ENCODE measurements at places on chromosomes 6 and 20. TPM values are rescaled to one million over a fixed set of nuclear protein-coding genes. Genes with fewer than 3 reads are reported as not detected.
A peak's percentile ranks its signal among the peaks of the same experiment; 100 is the strongest.

DNA sequence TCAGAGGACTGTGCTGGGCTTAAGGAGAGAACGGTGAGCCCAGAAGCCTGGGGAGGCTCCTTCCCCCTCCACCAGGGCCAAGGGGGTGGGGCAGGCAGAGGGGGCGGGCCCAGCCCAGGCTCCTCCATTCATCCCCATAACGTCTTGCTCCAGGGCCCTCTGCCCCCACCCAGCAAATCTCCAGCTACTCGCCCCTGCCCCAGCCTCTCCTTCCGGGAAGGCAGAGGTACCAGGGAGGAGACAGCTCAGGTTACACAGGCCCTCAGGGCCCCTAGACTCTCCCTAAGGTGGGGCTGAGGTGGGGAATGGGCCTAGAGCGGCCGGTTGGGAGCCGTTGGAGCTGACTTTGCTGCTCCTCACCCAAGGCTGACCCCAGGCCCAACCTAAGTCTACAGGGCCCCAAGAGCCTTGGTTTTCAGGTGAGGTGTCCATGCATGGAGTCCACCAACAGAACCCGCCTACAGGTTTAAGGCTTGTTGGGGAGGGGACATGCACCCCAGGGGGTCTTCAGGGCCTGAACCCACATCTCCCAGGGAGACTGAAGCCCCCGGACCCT, 1.2 kb downstream of the LAMA5 start:
- peak; percentile 72 for DNase-seq

Gene PKHD1
- not detected for polyA plus RNA-seq

DNA sequence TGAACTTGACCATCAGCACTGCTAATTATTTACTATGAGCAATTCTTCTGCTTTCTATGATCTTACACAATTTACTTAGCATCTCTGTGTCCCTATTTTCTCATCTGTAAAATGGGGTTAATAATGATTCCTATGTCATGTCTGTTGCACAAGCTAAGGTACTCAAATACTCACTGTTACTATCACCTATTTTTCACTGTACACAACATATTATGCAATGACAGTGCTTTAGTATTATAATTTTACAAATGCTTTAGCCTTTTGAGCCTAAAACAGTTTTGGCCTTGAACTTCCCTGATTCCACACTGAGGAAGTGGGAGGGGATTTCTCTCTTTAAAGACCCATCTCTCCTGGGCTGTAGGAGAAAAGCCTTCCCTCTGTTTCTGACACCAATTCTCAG, 36.9 kb upstream of the THEMIS start:
- no peak for DNase-seq

DNA sequence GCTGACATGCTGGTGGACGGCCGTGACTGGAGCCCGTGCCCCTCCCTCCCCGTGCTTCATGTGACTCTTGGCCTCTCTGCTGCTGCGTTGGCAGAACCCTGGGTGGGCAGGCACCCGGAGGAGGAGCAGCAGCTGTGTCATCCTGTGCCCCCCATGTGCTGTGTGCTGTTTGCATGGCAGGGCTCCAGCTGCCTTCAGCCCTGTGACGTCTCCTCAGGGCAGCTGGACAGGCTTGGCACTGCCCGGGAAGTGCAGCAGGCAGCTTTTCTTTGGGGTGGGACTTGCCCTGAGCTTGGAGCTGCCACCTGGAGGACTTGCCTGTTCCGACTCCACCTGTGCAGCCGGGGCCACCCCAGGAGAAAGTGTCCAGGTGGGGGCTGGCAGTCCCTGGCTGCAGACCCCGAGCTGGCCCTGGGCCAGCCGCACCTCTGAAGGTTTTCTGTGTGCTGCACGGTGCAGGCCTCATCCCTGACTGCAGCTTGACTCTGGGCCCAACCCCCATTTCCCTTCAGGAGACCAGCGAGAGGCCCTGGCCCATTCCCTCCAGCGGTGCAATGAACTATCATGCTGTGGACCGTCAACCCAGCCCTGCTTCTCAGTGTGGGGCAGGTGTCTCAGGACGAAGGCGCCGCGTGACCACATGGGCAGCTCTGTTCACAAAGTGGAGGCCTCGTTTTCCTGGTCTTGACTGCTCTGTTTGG, 8.1 kb downstream of the NPBWR2 start:
- DNase-seq, result no peak

GRCh38 chr6:144320741-144321140, 35.6 kb downstream of the UTRN start:
- no peak for DNase-seq

GRCh38 chr6:107506145-107506544, 16.2 kb downstream of the SOBP start:
- no peak for DNase-seq

DNA sequence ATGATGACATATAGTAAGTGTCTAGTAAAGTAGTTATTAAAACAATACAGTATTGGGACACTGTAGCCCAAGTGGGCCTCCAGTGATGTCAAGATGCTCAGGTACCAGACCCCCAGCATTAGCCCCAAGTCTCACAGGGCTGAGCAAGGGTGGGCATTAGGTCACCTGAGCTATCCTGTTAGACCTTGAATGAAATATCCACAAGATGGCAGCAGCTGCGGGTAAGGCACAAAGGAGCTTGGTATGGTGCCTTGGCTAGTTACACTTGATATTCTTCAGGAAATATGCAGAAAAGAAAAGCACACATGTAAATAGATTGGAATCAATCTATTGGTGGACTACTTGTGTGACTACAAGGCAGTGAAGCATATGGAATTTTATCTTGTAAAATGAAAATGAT, 701.8 kb upstream of the ADGRB3 start:
- no peak for DNase-seq

DNA sequence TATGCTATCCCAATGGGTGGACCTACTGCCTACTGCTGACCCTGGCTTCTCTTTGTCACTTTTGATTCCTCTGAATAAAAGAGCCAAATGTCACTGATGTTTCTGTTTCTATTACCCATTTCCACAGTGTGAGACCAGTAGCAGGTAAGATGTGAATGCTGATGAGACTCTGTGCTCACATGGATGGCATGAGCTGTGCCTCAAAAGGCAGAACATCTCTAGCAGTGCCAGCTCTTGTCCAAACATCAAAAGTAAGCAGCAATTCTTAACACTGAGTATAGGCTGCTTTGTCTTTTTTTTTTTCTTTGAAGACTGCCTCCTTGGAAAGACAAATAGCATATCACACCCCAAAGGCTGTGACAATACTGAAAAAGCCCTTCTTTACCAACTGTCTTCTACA, 459.2 kb upstream of the RUNX2 start:
- DNase-seq, result no peak

DNA sequence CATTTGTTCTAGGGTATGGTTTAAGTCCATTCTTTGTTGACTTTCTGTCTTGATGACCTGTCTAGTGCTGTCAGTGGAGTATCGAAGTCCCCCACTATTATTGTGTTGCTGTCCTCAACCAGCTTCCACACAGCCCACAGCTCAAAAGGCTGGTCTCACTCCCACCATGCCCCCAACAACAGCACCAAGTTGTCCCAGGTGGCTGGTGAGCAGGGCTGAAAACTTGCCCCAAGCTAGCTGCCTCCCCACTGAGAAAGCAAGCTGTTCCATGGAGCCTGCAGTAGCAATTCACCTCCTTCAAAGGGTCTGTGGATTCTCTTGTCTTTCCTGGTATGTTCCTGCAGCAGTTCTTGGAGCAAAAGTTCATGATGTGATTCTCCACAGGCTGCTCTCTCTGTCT, 221.0 kb downstream of the SYNDIG1 start:
- no peak for DNase-seq

DNA sequence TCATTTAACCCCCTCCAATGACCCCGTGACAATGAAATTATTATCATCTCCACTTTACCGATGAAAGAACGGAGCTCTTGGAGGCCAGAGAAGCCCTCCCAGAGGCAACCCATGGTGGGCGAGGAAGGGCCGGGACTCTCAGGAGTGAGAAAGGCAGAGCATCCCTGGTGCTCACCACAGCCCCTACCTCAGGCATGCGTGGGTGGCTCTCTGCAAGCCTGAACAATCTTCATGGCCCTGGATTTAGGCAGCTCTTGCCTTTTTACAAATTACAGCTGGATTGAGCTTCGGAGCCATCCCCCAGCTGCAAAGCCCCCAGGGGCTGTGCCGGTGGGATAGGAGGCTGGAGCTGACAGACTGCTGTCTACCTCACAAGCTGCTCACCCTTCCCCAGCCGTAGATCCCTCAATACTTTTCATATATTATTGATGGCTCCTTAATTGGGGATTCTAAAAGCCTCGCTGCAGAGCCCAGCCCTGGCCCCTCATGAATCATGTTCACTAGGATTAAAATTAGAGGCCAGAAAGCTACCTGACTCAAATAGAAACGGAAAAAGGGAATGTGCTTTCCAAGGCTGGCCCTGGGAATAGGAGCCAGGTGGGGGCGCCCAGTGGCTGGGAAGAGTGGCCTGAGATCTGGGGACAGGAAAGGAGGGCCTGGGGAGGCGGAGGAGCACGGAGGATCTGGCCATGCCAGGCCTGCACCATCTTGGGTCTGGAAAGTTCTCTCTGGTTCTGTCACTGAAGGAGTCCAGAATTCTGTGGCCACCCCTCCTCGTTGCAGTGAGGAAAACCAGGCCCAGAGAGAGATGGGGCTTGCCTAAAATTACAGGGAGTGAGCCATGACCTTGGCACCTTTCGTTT, 29.1 kb downstream of the CPNE5 start:
- no peak for DNase-seq

- DNase-seq, result no peak
These were observed 48.2 kb downstream of the RFX6 start for GRCh38 chr6:116925088-116925794.

DNA sequence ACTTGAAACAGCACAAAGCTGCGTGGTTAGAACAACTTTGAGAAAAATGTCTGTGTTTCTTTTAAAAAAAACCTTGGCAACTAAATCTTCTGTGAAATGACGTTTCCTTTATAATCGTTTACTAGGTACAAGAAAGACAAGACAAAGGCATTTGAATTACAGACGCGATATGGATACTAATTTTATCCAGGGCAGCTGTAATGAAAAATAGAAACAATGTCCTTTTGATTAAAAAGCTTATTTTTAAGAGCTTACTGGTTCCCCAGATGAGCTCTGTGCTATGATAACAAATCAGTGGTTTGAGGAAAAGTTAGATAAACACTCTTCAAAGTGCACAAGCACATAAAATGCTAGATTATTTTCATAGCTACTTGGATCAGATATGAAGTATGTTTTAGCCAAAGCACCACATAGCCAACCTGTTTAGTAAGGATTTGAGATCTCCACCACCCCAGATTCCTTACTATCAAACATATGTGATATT, 1.6 kb upstream of the SYNCRIP start:
- DNase-seq, result no peak

- no peak for DNase-seq
These were observed 126.2 kb downstream of the IMPG1 start for GRCh38 chr6:75946146-75946831.

GRCh38 chr6:7727946-7728854, 2.3 kb downstream of the BMP6 start:
- no peak for DNase-seq

DNA sequence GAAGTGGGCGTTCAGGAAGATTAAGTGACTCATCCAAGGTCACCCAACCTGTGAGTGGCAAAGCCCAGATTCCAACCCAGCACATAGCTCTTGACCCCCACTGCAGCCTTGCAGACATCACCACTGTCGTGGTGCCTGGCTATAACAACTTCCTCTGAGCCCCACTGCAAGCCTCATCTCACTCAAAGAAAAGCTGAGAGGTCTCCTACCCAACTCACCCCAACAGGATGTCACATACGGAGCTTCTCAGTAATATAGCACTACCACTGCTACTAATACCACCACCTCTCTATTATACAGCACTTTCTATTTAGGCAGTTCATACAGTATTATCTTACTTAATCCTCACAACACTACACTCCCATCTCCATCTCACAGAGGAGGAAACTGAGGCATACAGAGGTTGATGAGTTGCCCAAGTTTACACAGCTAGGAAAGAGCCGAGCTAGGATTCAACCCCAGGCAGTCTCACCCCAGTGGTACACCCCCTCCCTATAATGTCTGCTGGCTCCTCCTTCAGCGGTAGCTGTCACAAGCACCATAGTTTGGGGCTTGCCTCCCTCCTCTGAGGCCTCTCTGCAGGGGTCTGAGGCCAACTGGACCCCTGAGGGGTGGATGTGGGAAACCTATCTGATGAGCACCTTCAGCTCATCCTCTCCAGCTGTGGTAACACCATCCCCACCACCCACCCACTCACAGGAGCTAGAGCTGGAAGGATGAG, 19.5 kb downstream of the TFEB start:
- DNase-seq, result no peak

DNA sequence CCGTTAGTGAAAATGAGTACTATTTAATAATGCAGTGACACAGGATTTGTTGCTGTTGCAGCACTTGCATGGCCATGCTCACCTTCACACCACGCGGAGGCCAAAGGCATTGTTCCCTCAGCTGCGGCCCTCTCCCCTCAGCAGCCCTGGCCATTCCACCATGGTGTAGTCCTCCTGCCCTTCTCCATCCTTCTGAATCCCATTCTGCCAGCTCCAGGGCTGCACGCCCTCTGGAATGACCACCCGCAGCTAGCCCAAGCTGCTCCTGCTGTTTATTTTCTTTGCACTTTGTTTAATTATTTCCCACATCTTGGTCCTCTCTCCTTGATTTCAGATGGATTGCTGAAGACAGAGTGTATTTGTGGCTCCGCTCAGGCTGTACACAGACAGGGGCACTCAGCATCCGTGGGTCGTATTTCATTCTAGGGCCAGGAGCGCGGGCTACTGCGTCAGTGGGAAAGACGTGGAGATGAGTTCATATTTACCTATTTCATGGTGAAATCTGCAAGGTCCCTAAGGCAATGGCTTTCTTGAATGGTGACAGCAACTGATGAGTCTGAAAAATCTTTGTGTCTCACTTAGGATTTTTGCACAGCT, 81.4 kb upstream of the DUSP22 start:
- DNase-seq, result no peak

DNA sequence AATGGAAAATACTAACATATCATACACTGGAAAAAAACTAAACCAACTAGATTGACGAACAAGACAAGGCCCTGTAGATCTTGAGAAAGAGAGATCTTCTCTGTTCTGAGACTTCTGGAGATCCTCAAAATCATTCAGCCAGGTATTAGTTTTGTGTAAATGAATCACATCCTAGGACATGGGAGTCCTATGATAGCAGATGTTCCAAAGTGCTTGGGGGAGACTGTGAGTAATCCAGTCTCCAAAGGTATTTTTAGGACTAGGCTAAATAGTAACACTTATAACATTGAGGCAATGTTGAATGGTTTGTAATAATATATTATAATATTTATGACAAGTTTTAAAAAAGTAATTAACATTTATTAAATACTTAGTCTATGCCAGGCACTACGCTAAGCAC, 275.0 kb downstream of the BTBD9 start:
- DNase-seq, result peak; percentile 40

DNA sequence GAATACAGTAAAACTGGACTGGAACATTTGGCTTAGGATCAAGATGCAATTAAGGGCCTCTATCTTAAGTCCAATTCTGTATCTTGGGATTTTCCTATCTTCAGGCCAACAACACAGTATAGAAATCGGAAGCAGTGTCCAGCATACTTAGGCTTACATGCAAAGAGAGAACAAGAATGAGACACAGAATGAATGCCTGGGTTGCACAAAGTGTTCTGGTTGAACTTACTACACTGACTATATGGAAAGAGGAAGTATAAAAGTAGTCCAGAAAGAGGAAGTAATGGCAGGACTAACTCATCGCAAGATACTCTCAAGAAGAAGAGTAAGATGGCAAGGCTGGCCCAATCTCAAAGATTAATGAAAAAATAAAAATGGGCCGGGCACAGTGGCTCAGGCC, 87.6 kb downstream of the BTBD9 start:
- no peak for DNase-seq
